PC-3 (cell line): ENCODE measurements at places on chromosomes 12 and 14. TPM values are rescaled to one million over a fixed set of nuclear protein-coding genes. Genes with fewer than 3 reads are reported as not detected.

RNASE4 gene
- 5.9 and 8.5 TPM in 2 replicates for total RNA-seq

DUSP6 gene
- 184 and 244 TPM in 2 replicates for total RNA-seq

RNASE3 gene
- not detected in 2 replicates for total RNA-seq

IAPP gene
- not detected in 2 replicates for total RNA-seq

HEATR5A gene
- 11.5 and 12.7 TPM in 2 replicates for total RNA-seq

ASCL1 gene
- total RNA-seq: not detected in 2 replicates

FLVCR2 gene
- total RNA-seq: 1.8 and 3.9 TPM in 2 replicates

CHMP4A gene
- 58.3 and 67.9 TPM in 2 replicates for total RNA-seq

PTGER2 gene
- 4.6 and 4.7 TPM in 2 replicates for total RNA-seq

NGB gene
- total RNA-seq: not detected in 2 replicates

CD4 gene
- 0.23 TPM in 1 of 2 replicates, not detected in the other for total RNA-seq

SMIM41 gene
- total RNA-seq: not detected in 2 replicates

TMBIM6 gene
- 396 and 402 TPM in 2 replicates for total RNA-seq

GLIPR1L2 gene
- total RNA-seq: not detected in 2 replicates

PPP2R5C gene
- total RNA-seq: 92.9 and 96.1 TPM in 2 replicates

NXPH4 gene
- 10.7 and 15.1 TPM in 2 replicates for total RNA-seq

SRRM4 gene
- total RNA-seq: under 0.01 TPM in 1 of 2 replicates, not detected in the other
